ENCODE measurements at places on chromosomes 6 and 20.
A peak's percentile ranks its signal among the peaks of the same experiment; 100 is the strongest.

DNA sequence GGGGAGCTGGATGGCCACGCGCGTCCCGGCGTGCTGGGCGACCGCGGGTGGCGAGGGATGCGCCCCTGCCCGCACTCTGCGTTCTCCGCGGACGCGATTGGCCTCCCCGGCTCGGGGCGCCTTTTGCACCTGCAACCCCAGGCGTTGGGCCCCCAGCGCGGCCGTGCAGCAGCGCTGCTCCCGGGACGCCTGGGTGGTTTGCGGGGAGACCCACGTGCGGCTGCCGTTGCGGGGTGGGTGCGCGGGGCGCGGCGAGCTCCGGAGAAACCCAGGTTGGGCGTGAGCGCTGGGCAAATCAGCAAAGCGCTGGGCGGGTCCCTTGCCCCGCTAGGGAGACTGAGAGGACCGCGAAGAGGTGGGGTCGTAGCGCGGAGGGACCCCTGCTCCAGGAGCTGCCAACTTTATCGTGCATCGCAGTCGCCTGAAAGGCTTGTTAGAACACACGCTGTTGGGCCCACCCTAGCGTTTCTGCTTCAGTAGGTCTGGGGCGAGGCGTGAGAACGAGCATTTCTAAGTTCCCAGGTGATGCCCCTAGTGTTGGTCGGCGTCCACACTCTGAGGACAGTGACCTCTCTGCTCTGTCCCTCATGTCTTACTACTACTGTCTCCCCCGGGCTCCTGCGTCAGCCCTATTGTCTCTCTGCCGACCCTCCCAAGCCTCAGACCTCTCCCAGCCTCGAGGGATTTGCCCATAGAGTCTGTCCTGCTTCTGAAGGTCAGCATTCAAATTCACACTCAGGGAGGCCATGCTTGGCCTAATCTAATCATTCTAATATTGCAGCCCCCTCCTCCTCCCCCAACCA lies 538 bp upstream of the ZFP64 start:
- DNase-seq, result peak; percentile 25

DNA sequence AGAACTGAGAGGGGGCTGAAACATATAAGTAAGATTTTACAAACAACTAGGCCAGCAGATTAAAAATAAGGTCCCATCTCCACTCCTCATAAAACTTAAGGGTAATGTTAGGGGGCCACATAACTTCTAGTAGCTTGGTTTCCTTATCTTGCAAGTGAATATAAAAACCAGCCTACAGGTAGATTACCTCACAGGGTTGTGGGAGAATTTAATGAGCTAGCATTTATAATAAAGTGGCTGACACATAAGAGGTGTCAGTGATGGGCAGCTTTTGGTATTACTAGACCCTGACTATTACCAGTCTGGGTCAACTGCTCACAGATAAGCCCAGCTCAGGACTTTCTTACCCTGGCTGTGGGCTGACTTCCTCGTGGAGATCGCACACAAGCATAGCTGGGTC lies 9.2 kb upstream of the PPP1R14C start:
- DNase-seq, result no peak

DNA sequence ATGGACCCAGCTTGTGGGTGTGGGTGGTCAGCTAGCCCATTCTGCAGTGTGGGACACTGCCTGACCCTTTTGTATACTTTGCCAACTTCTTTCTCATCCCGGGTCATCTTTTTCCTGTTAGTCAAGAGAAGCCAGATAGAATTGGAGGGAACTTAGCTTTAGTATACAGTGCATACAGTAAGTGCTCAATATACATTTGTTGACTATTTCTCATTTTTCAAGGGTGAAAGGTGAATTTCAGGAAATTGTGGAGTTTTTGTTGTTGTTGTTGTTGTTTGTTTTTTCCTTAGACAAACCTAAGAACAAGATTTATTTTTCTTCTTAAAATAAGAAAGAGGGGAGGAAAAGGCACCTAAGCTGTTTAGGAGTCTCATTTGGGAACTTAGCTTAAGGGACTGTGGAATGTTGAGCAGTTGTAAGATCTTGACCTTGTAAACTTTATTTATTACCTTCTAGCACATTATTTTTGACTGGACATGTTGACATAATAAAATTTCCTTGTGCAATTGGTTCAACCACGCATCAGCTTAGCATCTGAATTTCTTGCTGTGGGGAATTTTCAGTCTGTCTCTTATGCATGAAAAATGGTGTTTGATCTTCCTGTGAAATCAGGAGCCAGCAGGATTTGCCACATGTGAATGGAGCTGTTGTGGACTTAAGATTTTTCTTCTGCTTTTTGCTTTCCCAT lies 113.6 kb downstream of the ARID1B start:
- DNase-seq, result no peak

DNA sequence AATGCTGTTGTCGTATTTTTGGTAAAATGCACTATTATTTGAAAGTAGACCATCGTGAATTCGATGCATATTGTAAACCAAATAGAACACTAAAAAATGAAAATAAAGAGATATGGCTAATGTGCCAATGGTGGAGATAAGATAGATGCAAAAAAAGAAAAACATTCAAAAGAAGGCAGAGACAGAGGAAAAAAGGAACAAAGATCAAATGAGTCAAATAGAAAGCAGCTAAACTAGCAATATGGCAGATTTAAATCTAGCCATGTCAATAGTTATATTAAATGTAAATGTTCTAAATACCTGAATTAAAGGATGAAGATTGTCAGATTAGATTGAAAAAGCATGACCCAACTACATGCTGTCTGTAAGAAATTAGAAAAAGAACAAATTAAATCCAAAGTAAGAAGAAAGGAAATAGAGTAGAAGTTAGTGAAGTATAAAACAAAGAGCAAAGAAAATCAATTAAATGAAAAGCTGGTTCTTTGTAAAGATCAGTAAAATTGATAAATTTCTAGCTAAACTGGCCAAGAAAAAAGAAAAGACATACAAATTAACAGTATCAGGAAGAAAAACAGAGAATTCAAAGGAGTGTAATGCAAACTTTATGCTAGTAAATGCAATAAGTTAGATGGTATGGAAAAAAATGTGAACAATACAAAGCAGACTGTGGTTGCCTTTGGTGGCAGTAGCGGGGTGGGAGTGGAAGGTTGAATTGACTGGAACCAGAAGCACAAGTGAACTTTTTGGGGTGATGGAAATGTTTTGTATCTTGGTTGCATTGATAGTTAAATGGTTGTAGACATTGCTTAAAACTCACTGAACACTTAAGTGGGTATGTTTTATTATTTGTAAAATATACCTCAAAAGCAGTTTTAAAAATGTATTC lies 44.8 kb downstream of the PTPN1 start:
- DNase-seq, result no peak

GRCh38 chr6:118953391-118953790 lies 18.4 kb upstream of the MCM9 start:
- no peak for DNase-seq

DNA sequence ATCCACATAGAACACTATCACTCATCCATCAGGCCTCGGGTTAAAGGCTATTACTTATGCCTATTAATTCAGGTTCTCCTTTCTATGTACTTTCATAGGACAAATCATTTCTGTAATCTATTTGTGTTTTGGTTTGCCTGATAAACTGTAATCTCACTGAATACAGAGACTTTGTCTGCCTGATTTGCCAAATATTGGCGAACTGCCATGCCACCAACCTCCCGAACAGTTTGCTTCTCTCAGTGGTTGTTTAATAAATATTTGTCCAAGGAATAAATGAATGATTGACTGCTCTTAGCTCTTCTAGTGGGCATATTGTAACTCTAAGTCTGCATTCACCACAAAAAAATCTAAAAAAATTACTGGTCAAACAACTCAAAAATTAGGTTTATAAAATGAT lies 170.1 kb upstream of the ZFP64 start:
- DNase-seq, result no peak

DNA sequence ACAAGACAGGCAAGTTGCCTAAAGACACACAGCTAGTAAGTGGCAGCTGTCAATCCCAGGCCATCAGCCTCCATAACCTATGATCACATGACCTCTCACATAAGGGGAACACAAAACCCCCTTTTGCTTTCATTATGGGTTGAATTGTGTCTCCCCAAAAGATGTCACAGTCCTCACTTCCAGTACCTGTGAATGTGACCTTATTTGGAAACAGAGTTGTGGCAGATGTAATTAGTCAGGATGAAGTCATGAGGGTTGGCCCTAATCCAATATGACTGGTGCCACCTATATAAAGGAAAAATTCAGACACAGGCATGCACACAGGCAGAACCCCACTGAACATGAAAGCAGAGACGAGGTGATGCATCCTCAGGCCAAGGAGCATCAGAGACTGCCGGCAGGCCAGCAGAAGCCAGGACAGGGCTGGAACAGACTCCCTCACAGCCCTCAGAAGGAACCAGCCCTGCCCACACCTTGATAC lies 33.6 kb downstream of the GFOD1 start:
- no peak for DNase-seq

- DNase-seq, result no peak
Measured at GRCh38 chr6:24228123-24228522, 102.1 kb downstream of the NRSN1 start.

DNA sequence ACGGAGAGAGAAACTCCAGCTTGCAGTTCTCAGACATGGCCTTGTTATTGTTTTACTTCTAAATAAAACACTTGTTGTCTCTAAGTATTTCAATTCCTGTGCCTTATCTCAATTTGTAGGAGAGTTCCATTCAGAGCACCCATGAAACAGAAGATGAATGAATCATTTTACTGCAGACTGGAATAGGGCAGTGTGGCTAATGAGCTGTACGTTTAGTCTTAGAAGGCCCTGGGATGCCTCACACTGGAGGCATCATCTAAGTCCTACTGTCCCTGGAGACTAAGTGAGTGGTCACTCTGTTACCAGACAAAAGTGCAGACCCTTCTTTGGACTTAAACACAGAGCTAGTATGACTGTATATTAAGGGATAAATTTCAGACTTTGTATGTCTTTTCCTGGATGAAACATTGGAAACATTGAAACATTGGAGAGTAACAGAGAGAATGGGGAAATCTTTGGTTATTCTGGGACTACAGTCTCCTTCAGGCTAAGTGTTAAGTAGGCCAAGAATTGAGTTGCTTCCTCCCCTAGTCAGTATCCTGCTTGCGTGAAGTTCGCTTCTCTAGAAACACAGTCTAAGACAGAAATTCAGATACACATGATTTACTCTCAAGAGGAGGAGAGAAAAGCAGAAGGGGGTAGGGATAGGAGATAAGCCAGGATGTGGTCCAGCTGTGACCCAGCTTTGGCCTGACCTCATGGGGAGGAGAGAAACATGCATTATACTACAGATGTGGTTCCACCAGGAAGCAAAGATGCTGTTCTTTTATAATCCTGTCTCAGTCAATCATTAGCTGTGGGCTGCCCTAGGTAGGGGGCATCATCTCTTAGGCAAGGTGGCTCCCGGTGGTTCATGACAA lies 167.4 kb upstream of the BMP2 start:
- DNase-seq, result no peak

- no peak for DNase-seq
Measured at GRCh38 chr6:166031275-166031674, 136.4 kb downstream of the TBXT start.

GRCh38 chr6:165652766-165653165 lies 10.3 kb downstream of the PDE10A start:
- DNase-seq, result no peak

GRCh38 chr20:38830356-38830755 lies 24.9 kb downstream of the PPP1R16B start:
- DNase-seq, result no peak

DNA sequence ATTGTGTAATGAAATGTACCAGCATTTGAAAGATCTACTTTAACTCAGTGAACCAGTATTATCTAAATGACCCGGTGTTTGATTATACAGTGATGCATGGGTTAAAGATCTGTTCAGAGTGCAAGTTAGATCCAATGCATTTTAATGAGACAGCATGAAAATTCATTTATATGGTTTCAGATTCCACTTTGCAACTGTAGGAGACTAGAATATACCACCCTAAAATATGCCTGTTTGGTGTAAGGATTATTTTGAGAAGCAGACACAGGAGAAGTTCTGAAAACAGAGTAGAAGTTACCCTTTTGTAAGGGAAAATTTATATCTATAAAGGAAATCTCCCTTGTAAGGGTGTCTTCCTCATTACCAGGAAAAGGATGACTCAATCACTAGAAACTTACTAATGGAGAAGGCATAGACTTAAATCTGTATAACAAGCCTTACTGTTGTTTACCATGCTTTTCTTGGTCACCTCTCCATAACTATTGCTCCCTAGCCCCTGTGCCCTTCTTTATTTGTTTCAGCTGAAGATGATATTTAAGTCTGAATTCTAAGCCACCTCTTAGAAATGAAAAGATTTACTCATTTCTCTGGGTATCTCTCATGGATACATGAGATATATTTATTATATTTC lies 105.4 kb downstream of the NCOA3 start:
- no peak for DNase-seq

DNA sequence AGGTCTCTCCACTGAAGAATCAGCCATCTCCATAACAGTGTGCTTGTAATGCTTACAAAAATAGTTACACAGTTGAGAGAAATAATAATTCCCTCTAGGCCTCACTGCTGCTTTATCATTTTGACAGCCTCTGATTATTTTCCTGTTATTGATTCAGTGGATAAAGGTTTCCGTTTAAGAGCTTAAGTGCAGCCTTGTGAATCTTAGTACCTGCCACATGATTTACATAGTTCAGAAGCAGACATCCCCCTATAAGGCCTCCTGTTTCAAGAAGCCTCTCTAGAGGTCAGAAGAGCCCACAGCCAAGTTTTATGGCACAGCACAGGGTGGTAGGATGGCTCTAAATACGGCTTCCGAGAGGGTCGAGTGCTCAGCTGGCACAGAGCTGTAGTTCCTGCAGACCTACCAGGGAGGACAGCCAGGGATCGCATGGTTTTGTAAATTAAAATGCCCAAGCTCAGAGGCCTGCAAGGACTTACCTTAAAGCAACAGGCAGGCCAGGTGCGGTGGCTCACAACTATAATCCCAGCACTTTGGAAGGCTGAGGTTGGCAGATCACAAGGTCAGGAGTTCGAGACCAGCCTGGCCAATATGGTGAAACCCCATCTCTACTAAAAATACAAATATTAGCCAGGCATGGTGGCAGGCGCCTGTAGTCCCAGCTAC lies 17.6 kb upstream of the PYGB start:
- no peak for DNase-seq

GRCh38 chr6:162029873-162030576 lies 697.5 kb downstream of the PRKN start:
- DNase-seq, result no peak

GRCh38 chr6:45212976-45213375 lies 115.2 kb upstream of the RUNX2 start:
- DNase-seq, result peak; percentile 42

DNA sequence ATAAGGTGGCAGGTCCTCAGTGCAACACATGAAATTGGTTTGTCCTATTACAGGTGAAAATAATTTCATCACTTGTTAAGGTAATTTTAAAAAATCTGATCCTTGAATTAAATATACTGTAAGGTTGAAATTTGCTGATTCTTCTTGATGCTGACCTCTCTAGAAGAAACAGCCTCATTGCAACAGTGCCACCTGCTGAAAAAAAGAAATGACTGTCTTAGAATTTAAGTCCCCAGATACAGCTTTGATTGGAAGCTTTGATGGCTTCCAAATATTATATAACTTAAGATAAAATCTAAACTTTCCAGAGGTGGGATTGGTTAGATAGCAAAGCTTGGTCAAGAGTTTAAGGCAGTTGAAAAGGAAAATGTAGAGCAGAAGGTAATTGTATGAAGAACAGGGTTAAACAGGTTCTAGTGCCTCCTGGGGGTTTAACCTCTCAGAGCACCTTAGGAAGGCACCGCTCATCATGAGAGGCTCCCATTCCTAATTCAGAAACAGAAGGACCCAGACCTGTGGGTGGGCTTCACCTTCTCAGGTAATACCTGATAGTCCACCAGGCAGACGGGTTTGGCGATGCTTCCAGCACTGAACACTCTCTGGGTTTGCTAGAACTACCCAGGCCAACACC lies 401.0 kb downstream of the PAX1 start:
- peak; percentile 44 for DNase-seq

Measured in ACHN (cell line).